Heart right ventricle (tissue), 16 donors: ENCODE measurements at places on chromosomes 13 and 19.

DNA sequence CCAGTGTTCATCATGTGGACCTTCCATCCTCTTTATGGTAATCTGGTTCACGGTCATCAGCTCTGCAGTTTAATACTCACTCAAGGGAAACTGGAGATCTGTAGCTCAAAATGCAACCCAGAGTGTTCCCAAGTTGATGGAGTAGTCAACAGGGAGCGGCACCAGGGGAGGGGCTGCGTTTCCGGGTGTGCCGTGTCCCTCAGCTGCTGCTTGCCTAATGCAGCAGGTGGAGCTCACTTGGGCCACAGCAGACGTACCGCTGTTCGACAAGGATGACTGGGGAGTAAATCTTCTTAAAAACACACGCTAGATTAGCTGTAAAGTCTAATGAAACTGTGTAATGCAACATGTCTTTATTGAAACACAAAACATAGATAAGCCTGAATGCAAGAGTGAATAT is 81.1 kb downstream of the TNFSF13B start:
- DNase-seq: no peak

DNA sequence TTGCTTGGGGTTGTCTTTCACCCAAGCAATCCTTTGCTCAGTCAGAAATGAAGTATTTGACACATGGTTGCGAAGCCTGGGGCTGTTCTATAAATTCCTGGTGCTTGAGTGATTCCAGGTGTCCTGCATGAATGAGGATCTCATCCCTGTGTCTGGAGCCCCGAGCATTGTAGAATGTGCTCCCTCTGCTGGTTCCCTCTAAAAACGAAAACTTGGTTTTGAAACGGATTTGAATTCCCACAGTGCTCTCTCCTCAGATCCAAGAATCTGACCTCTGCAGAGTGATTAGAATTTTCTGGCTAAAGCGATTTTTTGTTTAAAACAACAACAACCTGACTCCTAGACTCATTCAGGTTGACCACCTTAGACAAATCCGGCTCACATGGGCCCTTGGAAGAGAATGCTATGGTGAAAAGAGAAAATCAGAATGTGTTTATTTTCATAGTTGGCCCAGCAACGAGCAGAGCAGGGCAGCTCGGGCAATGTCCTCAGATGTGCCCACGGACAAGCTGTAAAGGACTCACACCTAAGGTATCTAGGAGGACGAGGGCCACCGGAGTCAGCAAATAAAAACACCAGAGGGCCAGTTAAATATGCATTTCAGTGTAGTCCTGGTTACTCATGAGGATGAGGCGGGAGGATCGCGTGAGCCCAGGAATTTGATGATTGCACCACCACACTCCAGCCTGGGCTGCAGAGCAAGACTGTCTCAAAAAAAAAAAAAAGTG is 8.7 kb upstream of the ATP12A start:
- DNase-seq: peak; percentile 16

GRCh38 chr13:99043831-99044231 is 66.0 kb upstream of the DOCK9 start:
- no peak for DNase-seq

- DNase-seq: peak; percentile 26
Observed at GRCh38 chr19:38975214-38975860, at the start of gene FBXO17. Gene FBXO17, minus strand, starts transcription at chr19:38975742. Its CDS starts 25,423 bp downstream, at chr19:38950319.

DNA sequence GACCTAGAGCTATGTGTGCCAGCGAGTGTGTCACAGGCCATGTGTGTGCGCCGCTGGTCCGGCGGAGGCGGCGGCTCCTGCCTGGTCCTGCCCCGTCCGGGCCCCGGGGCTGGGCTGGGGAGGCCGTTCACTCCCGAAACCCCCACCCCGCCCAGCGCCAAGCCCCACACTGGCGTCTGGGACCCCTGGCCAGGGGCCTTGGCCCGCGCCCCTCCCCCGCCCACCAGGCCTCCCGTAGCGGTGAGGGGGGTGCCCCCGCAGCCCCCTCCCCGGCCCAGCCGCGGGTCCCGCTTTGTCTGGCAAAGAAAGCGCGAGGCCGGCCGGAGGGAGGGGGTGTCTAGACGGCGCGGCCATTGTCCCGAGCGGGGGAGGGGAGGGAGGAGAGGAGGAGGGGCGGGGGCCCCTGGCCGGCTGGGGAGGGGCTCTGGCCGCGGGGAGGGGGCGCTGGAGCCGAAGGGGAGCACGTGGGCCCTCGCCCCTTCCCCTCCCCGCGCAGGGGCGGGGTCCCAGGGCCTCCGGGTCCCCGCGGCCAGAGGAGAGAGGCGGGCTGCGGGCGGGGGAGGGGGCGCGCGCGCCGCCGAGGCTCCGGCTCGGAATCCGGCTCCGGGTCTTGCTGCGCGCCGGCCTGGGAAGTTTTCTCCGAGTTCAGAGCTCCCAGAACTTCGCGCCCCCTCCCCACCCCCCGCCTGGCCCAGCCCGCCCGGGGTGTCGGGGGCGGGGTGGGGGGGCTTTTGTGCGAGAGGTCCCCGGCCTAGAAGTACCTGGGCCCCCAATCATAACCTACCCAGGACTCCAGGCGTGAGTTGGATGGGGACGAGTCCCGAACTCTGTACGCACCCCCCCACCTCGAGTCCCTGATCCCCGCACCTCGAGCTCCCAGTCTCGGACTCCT is 888 bp downstream of the NOTCH3 start:
- DNase-seq: no peak
